Stimulated activated CD4-positive, alpha-beta T cell treated with anti-CD3 and anti-CD28 coated beads, Interleukin-1b, Interleukin-23, amount 100 ng/mL, for 1 hour (primary cell): ENCODE measurements at places on chromosomes 2 and 18.

- DNase-seq, result no peak
These were observed 38.3 kb downstream of the DHRS9 start for GRCh38 chr2:169107645-169108044.

- DNase-seq, result no peak
These were observed 164.4 kb downstream of the TMEFF2 start for GRCh38 chr2:192030289-192030688.

DNA sequence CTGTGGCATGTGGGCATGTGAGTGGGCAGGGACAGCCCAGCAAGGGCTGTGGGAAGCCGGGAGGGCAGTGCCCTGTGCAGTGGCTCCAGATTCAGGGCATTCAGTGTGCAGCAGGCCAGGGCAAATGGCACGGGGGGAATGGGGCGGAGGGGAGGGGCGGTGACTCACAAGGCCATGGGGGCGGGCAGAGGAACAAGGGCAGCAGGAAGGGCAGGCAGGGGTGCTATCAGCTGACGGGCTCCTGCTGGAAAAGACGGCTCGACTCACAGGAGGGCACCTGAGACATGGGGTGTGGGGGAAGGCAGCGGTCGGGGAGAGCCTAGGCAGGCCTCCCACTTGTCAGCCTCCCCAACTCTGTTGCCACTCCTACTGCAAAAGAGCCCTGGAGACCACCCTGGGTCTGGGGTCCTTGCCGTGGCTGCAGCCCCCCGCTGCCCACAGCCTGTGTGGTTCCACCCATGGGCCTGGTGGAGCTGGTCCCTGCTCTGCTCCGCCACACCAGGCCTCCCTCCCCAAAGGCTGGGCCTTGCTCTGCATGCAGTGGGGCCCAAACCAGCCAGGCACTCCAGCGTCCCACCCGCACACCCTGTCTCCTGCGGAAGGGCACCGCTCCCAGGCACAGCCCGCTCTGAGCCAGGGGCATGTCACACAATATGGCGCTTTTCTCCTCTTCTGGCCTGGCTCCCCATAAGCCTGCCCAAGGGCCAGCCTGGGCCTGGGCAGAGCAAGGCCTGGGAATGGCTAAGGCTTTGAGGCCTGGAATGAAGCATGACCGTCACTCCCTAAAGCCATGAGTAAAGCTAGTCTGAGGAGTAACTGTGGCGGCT is 25.9 kb downstream of the HS6ST1 start:
- no peak for DNase-seq

- no peak for DNase-seq
These were observed 364.8 kb upstream of the GALNT5 start for GRCh38 chr2:156892467-156893281.

DNA sequence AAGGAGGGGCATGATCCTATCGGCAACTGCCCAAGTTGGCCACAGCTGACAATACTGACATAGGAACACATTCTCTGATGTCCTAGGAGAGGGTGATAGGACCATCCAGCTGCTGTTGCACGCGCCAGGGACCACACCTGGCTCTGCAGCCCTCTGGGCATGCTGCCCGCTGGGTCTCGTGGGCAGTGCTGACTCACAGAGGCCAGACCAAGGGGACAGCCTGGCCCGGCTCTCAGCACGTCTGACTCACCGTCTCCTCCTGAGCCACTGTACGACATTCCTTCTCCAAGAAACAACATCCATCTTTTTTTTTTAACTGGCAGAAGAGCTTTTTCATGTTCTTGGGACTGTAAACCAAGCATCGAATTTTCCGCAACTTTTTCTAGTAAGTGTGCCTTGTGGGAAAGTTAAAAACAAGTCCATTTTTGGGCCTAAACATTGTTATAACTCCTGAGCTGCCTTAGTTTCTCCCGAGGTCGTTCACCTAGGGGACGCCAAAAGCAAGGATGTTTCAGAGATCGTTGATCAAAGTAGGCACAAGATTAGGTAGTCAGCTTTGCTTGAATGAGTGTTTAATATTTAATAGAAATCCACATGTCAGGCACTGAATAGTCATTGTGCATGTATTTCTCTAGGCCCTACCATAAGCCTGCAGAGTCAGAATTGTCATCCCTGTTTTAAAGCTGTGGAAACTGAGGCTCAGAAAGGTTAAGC is 100.3 kb downstream of the TTC32 start:
- no peak for DNase-seq

DNA sequence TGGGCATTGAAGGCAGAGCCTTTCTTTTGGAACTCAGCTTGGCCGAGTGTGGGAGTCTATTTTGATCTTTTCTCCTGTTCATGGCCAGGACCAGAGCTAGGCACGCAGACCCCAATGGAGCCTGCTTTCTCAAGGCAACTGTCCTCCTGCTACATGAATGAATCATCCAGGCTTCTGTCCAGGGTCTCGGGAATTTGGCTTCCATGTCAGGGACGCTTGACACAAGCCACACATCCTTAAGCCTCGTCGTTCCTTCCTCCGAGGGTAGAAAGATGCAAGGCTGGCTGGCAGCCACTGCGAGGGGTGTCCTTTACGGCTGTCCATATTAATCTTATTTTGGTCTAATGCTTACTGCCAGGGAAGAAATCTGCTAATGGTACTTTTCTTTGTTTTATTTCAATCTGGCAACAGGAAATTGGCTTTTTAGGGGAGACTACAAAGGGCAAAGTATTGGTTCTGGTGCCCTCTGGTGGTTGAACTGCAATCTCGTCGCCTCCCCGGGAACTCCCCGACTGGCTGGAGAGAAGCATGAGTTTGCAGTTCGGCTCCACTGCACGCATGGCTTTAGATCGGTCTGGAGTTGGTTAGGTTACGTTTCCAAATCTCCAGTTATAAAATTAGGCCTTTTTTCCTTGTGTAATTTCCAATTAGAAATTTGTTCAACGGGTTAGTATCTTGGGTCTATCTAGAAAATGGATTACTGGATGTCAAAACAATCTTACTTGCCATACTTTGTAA is 135.2 kb downstream of the ALPK2 start:
- DNase-seq, result peak; percentile 24

DNA sequence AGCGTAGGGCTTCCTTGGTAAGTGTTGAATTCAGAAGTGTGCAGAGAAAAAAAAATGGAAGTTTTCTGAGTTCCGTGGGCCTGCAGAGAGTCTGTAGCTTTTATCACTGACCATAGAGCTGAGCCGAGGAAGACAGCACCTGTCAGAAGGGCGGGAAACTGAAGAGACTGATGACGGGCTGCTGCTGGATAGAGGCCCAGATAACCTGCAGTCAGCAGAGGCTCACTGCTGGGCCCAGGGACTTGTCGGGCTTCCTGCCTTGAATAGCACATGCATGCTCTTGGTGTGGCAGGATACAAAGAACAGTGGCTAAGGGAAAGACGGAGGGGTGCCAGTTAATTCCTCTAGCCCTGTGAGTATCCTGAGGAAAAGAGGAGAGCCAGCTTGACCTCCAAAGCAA is 166.4 kb downstream of the MGAT5 start:
- DNase-seq, result no peak

- no peak for DNase-seq
These were observed 701.6 kb downstream of the SATB2 start for GRCh38 chr2:198756166-198756565.

DNA sequence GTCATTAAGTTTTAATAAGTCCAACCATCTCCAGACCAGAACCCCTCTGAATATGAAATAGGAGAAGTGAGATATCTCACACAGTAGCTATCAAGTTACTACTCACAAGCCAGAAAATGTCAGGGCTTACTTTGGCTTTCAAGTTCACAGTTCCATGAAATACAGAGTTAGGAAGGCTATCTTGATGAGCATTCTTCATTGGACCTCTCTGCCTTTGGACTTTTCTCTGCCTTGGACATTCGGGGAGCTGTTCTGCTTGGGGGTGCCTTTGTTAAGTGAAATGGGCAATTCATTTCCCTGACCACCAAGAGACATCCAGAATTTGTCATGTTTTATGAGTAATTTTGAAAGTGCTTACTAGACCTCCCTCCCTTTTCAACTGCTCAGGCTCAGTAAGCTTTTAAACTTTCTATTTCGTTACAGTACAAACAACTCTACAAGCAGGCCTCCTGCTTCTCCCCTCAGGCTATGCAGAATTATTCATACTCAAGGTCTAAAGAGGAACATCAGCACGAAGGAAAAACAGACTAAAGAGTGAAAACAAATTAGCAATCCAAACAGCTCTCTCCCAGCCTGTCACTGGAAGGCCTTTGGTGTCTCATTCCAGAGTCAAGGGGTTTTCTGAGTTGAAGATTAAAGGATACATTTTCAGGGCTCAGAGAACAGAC is 95.3 kb downstream of the MREG start:
- no peak for DNase-seq

DNA sequence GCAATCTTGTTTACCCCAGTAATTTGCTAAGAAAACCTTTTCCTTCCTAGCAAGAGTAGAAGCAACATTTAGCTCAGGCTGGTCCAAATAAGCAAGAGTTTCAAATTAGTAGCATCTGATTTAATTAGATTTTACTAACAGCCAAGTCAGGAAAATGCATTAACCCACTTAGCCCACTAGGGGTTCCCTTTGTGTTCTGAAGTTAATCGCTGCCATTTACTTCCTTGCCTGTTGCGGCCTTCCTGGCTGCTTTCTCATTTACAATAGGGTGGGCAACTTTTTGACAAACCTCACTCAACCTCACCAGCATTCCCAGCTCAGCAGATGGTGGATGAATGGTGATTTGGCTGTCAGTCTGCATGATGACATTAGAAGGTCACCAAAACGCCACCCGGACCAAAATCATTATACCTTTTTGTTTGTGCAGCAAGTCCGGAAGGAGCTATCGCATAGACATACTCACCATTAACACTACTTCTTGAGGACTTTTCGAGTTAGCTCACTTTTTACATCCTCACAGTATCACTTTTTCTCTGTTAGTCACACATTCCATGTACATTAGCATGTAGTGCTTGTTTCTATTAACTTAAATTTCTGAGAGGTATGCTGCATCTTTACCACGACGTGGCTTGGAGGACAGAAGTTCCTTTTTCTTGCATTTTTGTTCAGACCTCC is 101.5 kb upstream of the SETBP1 start:
- DNase-seq, result no peak

DNA sequence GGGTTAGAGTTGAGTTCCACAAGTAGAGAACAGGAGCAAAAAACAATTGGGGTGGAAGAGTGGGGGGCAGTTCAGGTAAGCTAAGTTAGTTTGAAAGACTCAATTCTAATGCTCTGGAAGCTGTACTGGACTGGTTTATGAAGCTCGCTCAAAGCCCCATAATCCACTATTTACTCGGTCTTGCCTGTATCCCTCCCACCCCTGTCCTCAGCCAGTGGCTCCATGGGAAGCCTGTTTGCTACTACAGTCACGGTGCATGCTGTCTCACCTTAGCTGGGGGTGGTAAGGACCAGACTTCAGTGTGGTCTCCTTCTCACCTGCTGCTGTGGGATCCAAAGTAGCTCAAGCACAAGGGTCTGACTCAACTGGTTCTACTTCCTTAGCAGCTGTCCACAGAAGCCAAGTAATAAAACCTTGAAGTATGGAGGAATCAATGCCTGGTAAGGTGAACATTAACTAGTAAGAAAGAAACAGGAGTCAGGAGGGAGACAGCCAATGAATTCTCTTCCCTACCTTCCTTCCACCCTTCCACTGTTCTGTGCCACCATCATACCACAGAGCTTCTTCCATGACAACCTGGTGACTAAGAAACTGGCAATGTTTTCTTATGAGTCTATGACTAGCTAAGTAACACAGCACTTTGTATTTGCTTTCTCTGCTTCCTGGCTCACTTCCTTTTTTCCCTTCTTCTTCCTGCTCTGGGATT is 230.8 kb downstream of the SRBD1 start:
- DNase-seq, result no peak

DNA sequence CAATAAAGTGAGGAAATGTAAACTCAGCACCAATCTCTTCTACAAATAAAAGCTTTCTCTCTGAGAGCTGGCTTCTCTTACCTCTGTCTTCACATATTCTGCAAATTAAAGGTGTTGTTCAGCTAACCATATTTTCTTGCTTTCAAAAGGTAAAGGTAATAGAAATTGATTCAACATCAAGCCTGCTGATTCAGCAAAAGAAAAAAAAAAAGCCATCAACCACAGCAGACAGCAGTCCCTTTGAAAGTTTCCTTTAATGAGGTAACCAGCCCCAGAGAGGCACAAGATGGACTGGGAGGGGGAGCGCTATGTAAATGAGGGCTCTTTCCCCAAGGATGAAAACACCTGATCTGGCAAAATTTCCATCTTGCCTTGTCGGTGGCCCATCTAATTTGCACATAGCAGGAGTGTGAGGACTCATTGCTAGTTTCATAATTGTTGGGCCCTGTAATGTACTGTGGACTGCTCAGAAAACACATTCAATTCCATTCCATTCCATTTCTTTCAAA is 154.9 kb upstream of the SOX11 start:
- DNase-seq, result no peak

GRCh38 chr2:23385748-23386338 is 864 bp downstream of the KLHL29 start:
- DNase-seq, result no peak

DNA sequence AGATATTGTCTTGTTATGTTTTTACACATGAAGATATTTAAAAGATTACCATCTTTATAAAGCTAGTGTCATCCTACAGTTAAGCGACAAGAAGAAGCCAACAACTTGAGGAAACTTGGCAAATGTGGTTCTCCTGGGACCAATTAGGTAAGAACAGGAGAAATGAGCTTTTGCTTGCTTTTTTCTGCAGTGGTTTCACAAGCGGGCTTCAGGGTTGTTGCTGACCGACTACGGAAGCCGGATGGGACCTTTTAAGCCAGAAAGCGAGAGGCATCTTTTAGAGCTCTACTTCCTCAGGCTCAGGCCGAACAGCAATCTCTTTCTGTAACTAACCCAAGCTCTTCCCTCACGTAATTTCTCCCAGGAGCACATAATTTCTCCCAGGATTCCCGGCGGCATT is 256.5 kb downstream of the CNTNAP5 start:
- DNase-seq, result no peak

GRCh38 chr2:201669865-201670264 is 26.6 kb upstream of the TMEM237 start:
- no peak for DNase-seq

- no peak for DNase-seq
These were observed 301.6 kb upstream of the FBXO11 start for GRCh38 chr2:48207851-48208250.
